NCI-H2081 (cell line): ENCODE measurements at places on chromosomes 5 and 9.

DNA sequence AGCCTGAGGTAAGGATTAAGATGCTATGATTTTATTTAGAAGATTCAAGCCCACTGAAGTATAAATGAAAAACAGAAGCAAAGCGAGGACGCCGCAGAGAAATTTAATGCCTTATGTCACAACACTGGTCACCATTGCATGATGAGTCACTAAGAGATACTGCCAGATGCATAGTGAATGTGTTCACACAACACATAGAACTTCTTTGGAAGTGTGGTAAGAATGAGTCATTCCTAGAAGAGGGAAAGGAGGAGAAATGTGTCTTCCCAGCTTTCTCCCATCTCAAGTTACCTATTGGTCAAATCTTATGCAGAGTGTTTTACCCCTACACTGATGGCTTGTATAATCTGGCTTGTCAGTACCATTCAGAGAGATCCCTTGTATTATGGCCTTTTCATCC, 465.3 kb upstream of the ARRDC3 start:
- no peak for DNase-seq

DNA sequence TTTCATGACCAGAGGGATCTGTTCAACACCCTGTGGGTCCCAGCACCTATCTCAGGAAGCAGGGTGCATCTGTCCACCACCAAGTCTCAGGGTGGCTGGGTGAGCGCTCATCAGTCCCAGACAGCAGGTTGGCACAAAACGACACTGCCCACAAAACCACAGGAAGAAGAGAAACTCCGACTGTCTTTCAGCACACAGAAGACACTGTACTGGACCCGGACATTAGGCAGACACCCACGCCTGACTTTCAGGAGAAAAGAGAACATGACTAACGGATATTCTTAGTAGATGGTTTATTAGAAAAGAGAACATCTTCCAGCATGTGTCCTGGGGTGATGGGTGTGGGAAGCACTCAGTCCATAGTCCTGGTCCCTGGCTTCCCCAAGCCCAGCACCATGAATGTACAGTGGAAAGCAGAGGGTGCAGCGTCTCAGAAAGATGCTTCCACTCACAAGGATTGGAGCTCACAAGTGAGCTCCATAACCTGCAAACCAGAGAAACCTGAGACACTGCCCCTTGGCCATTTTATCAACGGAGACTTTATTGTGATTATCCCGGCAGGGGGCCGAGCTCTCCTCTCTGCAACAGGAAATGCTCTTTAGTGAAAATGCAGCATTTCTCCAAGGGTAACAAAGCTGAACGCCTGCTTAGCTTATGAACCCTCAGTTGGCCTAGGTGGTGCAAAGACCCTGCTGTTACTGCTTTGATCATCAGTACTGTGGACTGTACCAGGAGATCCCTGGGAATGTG, 35.8 kb upstream of the LCP2 start:
- no peak for DNase-seq

DNA sequence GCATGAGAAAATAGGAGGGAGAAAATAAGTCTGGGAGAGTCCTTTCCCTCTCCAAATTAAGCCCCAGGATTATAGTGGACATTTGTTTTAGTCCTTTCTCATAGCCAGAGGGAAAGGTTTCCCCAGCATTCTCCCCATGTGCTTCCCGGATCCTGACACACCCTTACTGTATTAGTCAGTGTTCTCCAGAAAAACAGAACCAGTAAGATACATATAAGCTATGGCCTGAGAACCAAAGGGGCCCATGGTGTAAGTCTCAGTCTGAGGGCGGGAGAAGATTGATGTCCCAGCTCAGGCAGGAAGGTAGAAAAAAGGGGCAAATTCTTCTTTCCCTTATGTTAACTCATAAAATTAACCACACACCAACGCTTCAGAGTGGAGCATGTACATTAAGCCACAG, 25.6 kb upstream of the SPATA31D4 start:
- DNase-seq: no peak

GRCh38 chr5:56822981-56823380, 7.6 kb downstream of the MAP3K1 start:
- DNase-seq: no peak

DNA sequence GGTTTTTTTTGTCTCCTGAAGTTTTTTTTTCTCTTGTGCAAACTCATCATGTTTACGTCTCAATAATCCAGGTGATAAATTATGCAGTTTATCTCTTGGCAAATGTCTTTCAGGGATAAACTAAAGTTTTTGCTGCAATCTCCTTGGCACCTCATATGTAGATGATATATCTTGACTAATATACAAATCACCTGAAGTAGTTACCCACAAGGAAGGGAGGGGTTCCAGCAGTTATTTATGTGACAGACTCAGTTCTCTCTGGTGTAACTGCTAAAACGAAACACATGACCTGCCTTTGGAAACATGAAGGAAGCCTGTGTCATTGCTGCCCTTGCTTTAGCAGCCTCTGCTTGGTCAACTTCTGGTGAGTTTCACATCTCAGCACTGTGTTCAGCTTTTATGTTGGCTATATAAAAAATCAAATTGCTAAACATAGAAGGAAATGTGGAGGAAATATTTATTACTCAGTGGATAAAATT, 39.3 kb upstream of the KIAA1958 start:
- no peak for DNase-seq
